CD4-positive, alpha-beta memory T cell (primary cell): ENCODE measurements at places on chromosomes 7 and 10. TPM values are rescaled to one million over a fixed set of nuclear protein-coding genes. Genes with fewer than 3 reads are reported as not detected.

DNA sequence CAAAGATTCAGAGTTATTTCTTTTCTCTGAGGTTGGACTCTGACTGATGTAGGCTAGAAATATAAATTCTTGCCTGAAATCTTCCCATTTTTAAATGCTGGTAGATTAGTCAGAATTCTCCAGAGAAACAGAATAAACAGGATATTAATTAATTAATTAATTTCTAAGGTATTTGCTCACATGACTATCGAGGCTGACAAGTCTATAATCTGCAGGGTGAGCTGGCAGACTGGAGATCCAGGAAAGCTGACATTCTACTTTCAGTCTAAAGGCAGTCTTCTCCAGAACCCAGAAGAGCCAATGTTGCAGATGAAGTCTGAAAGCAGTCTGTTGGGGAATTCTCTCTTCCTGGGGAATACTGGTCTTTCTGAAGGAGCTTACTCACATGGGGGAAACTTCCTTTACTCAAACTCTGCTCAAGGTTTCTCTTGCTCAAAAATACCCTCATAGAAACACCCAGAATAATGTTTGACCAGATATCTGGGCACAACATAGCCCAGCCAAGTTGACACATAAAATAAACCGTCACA, 189.7 kb downstream of the KIF20B start:
- no peak for DNase-seq

DNA sequence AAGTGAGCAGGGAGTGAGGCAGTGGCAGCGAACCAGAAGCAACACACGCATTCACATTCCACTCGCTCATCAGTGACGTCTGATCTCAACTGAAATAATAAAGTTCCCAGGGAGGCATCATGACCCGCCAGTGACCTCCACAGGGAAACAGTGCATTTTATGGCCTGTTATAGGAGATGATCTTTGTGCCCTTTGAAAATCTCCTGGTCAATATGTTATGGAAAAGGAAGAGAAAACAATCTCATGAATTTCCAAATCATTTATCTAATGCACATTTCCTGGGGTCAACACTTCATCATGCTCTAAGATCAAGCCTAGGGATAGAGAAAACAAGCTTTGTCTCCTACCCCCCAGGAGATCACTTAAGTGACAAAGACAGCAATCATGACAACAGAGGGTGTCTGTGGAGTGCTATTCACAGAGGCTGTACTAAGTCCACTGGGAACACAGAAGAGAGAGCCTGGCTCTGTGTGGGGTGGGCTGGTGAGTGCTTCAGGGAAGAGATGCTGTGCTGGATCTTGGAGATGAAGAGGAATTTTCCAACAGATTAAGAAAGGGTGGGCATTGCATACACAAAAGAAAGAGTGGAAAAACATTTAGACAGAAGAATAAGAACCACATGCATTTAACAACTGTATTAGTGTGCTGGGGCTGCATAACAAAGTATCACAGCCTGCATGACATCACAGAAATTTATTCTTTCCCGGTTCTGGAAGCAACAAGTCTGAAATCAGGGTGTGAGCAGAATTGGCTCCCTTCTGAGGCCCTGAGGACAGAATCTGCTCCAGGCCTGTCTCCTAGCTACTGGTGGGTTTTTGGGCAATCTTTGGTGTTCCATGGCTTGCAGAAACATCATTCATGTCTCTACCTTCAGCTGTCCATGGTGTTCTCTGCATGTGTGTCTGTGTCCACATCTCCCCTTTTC, 613.9 kb upstream of the IGFBP3 start:
- DNase-seq = no peak

The OR2A14 gene
- not detected for total RNA-seq

- no peak for DNase-seq
Observed at GRCh38 chr10:63977329-63977923, 456.2 kb downstream of the REEP3 start.

The KCNH2 gene
- 2.3 TPM for total RNA-seq

DNA sequence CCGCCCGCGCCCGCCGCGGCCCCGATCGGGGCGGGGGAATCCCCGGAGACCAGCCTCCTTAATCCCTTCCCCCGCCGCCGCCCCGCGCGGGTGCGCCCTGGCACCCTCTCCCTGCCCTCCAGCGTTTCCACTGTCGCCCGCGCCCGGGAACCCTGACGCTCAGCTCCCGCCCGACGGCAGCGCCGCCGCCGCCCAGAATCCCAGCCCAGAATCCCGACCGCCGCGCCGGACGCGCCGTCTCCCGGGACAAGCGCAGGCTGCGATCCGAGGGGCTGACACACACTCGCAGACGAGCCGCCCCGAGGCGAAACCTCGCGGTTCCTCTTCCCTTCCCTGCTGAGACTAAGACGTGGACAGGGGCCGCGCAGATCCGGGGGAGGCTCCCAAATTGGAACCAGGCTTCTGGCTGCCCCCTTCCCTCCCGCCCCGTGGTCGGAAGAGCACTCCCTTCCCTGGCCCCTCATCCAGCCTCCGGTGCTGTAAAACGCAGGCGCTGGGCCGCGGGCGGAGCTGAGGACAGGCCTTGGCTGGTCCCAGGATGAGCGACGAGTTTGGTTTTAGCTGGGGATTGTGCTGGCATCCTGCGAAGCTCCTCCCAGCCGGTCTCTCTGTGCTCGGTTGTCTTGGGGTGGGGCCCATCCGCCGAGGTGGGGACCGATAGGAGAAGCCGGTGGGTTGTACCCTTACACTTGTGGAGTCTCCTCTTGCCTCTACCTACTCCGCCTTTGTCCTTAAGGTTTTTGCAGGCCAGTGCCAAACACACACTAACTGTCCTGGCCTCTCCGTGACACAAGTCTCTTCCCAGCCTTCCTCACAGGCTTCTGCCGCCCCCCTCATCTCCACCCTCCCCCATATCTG, 1.1 kb downstream of the MARVELD1 start:
- no peak for DNase-seq

- no peak for DNase-seq
Observed at GRCh38 chr7:94276795-94277194, 117.9 kb upstream of the COL1A2 start.

The KCNMA1 gene
- total RNA-seq = not detected

DNA sequence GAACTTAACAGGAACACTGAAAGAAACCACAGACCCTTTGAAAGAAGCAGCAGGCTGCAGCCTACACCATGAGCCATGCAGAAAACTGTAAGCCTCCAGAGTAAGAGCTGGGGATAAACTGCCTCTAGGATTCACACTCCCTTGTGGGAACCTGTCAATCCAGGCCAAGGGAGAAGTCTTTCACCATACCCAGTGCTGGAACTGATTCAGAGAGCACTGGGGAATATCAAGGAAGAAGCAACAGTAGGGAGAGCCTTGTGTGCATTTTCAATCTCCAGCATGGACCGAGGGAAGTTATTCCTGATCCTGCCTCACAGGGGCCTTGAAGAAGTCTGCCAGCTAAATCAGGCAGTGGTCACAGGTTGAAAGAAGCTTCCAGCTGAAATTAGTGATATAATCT, 282.2 kb downstream of the AGMO start:
- DNase-seq = no peak

- DNase-seq = no peak
Observed at GRCh38 chr10:63651864-63652263, 130.7 kb downstream of the REEP3 start.

- no peak for DNase-seq
Observed at GRCh38 chr10:124802313-124802675, 675 bp downstream of the ABRAXAS2 start.

DNA sequence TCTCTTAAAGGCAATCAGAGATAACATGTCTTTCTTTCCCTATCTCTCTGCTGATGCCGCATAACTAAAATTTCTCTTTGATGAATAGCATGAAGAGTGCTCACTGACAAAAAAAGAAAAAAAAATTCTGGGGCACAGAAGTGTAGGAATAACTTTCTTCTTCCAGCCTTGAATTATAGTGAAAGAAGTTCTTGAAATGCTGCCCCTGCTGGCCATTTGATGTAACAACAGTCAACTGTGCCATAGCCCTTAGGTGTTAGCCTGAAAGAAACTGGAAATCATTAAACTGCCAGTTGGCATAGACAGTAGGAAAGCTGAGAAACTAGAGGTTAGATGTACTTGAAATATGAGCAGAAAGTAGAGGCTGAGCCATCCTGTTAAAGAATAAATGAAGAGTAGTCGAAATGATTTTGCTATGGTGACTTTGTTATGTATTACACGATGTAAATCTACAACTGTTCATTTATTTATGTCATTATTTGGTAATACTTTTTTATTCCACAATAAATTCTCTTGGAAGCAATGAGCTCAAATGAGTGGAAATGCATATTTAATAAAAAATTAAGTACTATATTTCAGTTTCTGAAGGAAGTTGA, 48.3 kb upstream of the FAM171A1 start:
- DNase-seq = peak; percentile 36

DNA sequence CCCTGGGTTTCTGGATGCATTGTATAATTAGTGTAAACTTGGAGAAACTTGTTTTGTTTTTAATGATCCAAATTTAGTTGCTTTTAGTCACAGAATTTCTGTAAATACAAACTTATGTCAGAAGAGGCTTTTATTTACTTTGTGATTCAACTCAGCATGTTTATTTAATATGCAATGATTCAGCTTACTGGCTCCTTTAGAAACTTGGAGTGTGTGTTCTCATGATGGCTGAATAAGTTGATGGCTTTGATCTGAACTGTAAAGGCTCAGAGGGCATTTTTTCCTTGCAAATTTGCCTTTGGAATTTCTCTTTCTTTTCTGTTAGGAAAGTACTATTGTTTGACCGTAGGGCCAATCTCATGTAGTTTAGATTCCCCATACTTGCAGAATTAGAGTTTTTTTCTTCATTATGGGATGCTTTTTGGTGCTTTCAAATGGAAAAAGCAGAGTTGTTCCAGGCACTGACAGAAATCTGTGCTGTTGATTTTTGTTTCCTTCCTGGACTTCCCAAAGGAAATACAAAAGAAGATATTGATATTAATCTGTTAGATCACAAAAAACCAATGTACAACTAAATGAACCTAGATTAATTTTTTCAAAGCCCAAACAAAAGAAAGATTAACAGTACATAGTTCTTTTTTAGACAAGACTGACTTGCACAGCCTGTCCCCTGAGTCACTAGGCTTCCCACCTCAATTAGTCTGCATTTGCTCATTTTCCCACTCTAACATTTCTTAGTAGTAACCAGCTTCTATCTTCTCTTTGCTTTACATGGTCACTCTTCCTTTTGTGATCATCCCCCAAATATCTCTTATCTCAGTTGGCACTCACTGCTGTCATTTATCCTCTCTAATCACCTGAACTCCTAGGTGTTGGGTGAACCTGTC, 96.8 kb upstream of the AGR3 start:
- no peak for DNase-seq

DNA sequence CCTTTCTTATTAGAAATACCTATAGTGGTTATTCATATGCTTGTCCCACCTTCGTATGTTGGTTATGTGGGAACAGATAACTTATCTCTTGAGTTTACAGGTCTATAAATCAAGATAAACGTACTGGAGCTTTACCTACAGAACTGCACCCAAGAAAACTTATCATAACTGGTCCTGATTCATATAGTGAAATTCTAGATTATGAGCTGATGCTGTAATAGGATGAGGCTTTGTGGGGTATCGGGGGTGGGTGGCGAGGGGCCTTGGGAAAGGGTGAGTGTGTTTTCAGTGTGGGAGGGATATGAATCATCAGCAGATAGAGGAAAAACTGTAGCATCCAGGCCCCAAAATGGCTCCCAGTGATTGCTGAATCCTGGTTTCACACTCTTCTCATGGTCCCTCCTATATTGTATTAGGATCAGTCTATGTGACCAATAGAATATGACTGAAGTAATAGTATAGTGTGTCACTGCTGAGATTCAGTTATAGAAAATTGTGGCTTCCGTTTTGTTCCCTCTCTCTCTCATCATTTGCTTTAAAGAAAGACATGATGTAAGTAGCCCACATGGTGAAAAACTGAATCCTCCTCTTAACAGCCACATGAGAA, 706.8 kb upstream of the LRRTM3 start:
- no peak for DNase-seq

- DNase-seq = no peak
Observed at GRCh38 chr10:112330607-112331160, 43.2 kb upstream of the ACSL5 start.

DNA sequence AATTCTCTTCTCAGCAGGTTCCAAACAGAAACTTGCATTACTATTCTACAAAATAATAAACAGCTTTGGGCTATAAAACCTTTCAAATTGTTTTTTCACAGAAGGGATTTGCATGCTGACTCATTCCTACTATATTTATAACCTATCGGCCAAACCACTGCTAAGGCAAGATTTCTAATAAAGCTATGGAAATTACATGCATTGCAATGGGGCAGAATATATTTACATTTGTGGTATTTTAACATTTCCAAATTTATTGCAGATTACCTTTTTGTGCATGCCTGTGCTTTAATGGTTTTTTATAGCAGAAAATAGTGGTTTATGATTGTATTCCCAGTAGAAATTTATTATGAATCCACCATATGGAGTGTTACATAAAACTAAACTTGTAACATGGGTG, 69.0 kb upstream of the NPVF start:
- no peak for DNase-seq

- DNase-seq = no peak
Observed at GRCh38 chr7:94088560-94088959, 84.4 kb upstream of the BET1 start.

- DNase-seq = no peak
Observed at GRCh38 chr7:158740013-158740656, 35.5 kb upstream of the NCAPG2 start.

DNA sequence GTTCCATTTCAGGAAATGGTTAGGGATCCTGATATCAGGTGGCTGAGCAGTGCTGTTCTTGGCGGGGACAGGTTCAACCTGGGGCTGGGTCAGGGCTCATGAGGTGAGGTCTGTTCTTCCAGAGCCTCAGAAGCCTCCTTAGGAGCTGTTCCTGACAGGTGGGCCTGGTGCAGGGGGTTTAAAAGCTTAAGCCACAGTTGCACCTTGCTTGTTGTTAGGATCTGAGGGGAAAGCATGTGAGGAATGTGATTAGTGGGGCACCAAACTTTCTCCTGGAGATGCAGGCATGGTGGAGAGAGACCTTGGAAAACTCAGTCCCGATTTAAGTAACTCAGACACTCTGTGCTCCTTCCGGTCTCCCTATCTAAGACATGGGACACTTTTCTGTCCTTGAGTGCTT, 18.7 kb upstream of the CRHR2 start:
- DNase-seq = no peak

The SAP25 gene
- total RNA-seq = 119 TPM

- DNase-seq = no peak
Observed at GRCh38 chr10:13439313-13440184, 89.3 kb downstream of the BEND7 start.

- DNase-seq = no peak
Observed at GRCh38 chr7:117470777-117471176, 9.0 kb upstream of the CFTR start.

The MACROH2A2 gene
- total RNA-seq = 4.8 TPM

The NUTM2E gene
- 1.1 TPM for total RNA-seq
